ENCODE measurements at places on chromosomes 7 and 10.

DNA sequence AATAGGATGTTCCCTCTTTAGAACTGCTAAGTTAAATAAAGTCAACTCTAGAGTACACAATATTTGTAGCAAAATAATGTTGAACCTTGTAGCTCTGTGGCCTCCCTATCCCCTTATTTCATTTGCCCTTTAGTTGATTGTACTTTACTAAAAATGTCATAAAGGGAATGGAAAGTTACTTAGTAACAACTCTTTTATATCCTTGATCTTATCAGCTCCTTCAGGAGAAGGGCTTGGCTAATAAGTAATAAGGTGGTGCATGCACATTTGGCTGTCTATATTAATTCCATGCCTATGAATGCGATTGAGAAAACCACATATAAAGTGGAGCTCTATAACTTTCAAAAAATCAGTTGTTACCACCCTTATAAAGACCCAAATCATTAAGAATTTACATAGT lies 41.5 kb upstream of the GATA3 start:
- DNase-seq: no peak

DNA sequence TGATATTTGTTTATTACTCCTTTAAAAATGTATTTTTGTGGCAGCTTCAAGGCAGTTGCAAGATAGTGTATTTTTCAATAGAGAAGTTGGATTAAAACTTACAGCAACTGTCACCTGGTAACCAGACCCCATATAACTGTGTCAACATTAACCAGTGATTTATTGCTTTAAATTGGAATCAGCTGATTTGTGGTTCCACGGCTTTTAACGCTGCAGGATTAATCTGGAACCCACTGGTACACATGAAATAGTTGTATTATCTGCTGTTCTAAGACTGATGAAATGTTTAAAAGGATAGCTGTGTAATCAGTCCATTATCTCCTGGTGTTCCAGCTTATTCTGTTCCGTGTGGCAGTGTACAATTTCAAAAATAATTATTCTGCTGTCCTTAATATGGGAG lies 180.2 kb downstream of the CELF2 start:
- no peak for DNase-seq

DNA sequence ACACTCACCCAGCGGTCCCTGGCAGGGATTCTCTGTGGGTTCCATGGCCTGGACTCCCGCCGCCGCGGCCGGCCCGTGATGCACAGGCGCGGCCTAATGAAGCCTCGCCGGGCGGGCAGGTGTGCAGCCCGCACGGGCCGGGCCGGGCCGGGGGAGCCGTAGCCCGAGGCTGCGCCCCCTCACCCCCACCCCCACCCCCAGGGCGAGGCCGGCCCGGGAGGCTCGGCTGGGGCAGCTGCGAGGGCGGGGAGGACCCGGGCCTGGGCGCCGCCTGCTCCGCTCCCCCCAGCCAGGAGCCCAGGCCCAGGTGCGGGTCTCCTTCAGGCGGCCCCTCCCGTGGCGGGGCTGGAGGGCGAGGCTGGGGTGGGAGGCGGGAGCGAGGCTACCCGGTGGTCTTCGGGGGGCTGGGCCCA lies at the start of gene NOBOX:
Gene NOBOX (minus strand): TSS at position 45 of the 413 bp plus-strand sequence.
- no peak for DNase-seq

DNA sequence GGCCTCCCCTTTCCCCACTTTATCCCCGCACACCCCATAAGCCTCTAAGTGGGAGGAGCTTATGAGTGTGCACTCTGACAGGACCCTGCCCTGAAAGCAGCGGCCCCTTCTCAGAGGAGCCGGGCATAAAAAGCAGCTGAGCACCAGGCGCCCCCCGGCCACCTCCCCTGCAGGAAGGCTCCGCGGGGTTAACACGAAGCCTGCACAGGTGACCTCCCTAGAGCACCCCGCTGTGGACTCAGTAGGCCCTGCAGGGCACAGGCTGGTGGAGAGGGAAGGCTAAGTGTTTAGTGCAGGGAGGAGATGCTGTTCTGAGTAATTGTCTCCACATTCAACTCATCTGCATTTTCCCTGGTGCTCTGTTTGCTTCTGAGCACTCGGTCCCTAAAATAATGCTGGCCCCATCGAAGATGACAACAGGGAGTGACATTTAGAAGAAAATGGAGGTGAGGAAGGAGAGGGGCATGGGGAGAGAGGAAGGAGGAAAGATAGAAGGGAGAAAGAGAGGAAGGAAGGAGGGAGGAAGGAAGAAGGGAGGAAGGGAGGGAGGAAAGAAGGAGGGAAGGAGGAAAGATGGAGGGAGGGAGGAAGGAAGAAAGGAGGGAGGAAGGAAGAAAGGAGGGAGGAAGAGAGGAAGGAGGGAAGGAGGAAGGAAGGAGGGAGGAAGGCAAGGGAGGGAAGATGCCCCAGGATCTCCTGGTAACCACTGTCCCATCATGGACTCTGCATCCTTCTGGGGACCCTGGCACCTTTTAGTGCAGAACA lies 25.4 kb upstream of the CNPY1 start:
- no peak for DNase-seq

GRCh38 chr7:24981171-24981951 lies 1.4 kb upstream of the OSBPL3 start:
- DNase-seq: no peak

DNA sequence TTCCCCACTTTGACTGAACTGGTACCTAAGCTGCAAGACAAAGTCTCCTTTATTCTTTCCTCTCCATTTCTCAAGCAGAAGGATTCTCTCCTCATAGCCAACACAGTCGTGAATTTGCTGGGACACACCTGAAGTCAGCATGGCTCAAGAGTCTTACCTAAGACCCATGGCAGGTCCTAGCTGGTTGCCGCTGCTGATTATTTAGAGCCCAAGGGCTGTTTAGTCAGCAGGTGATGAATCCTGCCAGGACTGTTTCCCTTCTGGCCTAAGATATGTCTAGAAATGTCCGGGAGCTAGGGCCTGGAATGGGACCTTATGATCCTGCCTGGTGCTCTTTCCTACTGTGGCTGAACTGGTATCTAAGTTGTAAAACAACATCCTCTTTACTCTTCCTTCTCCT lies 82.8 kb downstream of the AHCYL2 start:
- no peak for DNase-seq

DNA sequence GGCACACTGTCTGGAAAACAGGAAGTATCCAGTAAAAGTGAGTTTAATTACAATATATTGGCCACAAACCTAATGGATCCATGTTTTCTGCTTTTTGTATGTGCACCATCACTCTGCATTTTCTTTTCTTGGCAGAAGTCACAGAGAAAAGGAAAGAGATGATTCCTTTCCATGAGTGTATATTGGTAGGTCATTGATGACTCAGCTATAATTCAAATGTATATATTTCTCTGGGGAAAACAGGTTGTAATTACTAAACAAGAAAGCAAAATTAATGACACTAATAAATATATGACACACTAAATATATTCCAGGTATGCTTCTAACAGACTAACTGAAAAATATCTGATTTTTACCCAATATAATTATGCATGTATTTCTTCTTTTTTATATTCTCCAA lies 105.9 kb upstream of the PCDH15 start:
- DNase-seq: no peak

Data from Panc1 (cell line).